ENCODE measurements at places on chromosomes 1 and 21.

GRCh38 chr21:37675202-37675801 is 241.0 kb downstream of the KCNJ6 start:
- DNase-seq = no peak

- no peak for DNase-seq
Measured at GRCh38 chr1:202644219-202645096, 65.8 kb downstream of the SYT2 start.

DNA sequence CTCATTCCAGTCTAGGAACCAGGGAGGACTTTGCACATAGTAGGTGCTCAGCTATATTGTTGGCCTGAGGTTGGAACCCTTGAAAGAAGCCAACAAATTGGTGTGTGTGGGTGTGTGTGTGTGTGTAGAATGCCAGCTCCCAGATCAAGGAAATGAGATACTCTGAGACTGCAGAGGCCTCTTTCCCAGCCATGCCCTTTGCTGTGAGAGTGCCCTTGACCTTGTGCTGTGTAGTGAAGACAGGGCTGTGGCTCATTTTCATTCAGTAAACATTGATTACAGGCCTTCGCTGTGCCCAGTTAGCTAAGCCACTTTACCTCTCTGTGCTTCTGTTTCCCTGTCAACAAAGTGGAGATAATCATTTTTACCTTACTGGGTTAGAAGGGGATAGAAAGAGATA is 3.2 kb downstream of the CYP4B1 start:
- no peak for DNase-seq

DNA sequence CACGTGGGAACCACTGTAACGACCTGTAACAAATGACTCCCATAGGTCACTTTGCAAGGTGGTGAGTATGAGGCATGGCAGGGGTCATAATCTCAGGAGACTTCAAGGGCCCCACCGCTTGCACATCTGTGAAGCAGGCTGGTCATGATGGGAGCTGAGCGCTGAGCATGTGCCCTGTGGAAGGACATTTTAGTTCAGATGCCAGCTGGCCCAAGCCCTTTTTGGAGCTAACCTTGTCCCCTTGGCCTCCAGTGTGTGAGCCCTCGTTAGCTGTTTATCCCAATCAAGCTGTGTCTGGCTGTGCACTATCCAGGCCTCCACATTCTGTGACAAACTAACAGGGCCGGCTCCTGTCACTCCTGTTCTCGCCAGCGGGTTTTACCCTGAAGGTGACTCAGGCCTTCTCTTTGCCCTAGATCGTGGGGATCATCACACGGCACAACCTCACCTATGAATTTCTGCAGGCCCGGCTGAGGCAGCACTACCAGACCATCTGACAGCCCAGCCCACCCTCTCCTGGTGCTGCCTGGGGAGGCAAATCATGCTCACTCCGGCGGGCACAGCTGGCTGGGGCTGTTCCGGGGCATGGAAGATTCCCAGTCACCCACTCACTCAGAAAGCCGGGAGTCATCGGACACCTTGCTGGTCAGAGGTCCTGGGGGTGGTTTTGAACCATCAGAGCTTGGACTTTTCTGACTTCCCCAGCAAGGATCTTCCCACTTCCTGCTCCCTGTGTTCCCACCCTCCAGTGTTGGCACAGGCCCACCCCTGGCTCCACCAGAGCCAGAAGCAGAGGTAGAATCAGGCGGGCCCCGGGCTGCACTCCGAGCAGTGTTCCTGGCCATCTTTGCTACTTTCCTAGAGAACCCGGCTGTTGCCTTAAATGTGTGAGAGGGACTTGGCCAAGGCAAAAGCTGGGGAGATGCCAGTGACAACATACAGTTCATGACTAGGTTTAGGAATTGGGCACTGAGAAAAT is 7.6 kb downstream of the NPPA start:
- no peak for DNase-seq

DNA sequence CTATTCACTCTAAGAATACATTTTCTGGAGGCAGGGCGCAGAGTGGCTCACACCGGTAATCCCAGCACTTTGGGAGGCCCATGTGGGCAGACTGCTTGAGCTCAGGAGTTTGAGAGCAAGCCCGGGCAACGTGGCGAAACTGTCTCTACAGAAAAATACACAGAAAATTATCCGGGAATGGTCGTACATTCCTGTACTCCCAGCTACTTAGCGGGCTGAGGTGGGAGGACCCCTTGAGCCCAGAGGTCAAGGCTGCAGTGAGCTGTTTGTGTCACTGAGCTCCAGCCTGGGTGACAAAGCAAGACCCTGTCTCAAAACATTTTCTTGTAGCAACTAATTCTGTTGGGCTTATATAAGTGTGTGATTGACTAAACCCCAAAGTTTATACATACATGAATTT is 30.5 kb downstream of the GPR161 start:
- DNase-seq = no peak

- DNase-seq = no peak
Measured at GRCh38 chr1:154808261-154808908, 61.7 kb downstream of the KCNN3 start.

GRCh38 chr1:197811769-197812168 is 36.5 kb upstream of the DENND1B start:
- DNase-seq = no peak

- no peak for DNase-seq
Measured at GRCh38 chr1:11770011-11770410, 8.0 kb downstream of the C1orf167 start.

DNA sequence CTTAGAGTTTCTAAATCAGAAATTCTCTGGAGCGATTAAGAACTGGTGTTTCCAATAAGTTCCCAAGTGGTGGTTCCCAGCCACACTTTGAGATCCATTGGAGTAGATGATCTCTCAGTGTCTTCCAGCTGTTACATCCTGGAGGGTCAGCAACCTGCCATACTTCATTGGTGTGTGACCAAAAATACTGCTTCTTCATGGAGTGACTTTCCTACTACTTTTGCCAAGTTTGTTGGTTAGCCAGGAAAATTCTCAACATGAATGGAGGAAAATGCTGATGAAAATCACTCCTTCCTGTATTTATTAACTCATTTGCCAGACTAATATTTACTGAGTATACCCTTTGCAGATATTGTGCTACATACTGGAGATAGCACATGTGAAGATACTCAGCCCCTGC is 186.1 kb downstream of the FGGY start:
- no peak for DNase-seq

DNA sequence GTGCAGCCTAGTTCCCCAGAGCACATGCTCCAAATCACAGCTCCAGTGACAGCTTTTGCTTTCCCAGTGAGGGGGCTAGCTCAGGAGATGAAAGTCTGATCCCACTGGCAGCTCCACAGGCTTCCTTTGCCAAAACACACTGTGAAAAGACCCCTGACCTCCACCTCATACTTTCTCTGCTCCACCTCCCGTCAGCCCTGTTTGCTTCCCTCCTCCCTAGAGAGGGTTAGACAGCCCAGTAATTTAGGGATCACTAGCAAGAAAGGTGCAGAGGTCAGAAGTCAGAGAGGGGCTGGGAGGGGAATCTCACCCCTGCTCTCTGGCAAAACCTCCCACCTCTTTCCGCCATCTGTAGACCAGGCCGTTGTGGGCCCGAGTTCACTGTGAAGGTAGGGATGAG is 62.8 kb downstream of the PLXNA2 start:
- DNase-seq = no peak

DNA sequence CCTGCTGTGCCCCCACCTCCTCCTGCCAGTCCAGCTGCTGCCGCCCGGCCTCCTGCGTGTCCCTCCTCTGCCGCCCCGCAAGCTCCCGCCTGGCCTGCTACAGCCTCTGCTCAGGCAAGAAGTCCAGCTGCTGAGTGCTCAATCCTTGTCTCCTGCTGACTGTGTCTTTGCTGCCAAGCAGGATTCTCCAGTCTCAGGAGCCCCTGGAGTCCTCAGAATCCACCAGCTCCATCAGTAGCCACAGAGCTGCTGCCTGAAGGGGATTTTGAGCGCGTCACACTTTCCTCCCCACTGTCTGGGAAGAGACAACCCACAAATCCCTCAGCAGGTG is 973 bp downstream of the KRTAP10-11 start:
- DNase-seq = no peak

Measured in RCC 7860 (cell line).